ENCODE measurements at places on chromosomes 12 and 14.

- no peak for DNase-seq
These were observed 271.8 kb downstream of the AEBP2 start for GRCh38 chr12:19710811-19711793.

GRCh38 chr12:41604830-41605229, 416.7 kb downstream of the PDZRN4 start:
- DNase-seq, result no peak

GRCh38 chr12:98896938-98897337, 251.8 kb downstream of the APAF1 start:
- DNase-seq, result no peak

DNA sequence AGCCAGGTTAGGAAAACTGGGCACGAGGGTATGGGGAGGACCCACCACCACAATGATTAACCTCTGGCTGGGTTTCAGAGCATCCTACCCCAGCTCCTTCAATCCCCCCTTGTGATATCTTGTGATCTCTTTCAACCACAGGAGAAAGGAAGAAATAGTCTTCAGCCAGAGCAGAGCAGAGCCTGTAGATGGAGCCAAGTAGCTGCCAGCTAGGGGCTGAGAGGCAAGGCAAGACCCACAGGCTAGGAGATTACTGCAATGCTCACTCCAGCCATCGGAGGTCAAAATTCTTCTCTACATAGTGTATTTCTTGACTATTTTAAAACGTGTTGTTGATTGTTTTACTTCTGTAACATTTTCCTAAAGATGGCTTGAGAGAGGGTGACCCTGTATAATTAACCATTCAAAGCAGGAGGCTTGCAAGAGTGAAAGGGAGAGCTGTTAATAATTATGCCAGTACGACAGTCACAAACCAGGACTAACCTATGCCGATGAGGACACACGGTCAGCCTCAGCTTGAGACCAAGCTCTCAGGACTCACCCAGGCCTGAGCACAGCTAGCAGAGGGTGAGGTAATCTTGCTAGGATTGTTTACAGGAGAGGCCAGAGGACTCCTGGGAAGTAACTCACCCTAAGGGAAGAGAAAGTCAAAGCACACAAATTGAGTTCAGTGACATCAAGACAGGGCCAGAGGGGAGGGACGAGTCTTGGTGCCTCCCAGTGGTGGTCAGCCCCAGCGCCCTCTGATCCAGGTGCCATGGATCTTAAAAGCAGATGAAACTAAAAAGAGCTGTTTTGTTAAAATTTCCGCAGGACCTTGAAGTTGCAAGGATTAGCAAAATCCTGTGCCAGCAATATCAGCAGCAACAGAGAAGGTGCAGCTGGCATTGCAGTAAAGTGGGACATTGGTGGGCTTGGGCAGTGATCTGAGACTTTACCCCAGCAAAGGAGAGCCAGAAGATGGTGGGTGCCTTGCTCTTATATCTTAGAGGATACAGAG, 29.8 kb upstream of the CDKN3 start:
- no peak for DNase-seq

DNA sequence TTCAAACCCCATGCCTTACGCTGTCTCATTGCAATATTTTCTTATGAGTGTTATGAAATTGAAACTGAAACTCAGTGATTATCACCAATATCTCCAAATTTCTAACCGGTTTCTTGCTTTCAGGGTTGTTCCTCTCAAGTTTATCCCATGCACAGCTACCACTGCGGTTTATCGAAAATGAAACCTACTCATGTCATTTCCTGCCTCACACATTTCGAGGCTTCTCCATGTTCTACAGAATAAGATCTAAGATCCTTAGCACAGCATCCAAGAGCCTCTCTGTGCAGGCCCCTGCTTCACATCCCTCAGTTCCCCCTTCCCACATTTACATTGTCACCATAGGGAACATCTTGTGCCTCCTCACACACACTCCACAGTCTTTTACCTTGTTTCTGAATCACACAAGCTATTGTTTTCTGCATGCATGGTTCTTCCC, 45.5 kb upstream of the FAR2 start:
- DNase-seq, result peak; percentile 22

GRCh38 chr14:38207736-38208617, at the start of gene SSTR1:
Gene SSTR1 (plus strand): TSS chr14:38207904. CDS start chr14:38209390, 1,486 bp downstream.
- DNase-seq, result no peak

- no peak for DNase-seq
These were observed 198.9 kb upstream of the RGS6 start for GRCh38 chr14:71733210-71733883.

- DNase-seq, result no peak
These were observed 60.5 kb downstream of the PTPRQ start for GRCh38 chr12:80504389-80505163.

- DNase-seq, result no peak
These were observed 75.8 kb downstream of the FRMD6 start for GRCh38 chr14:51727526-51727925.

- no peak for DNase-seq
These were observed 27.3 kb upstream of the HELB start for GRCh38 chr12:66275040-66275439.

DNA sequence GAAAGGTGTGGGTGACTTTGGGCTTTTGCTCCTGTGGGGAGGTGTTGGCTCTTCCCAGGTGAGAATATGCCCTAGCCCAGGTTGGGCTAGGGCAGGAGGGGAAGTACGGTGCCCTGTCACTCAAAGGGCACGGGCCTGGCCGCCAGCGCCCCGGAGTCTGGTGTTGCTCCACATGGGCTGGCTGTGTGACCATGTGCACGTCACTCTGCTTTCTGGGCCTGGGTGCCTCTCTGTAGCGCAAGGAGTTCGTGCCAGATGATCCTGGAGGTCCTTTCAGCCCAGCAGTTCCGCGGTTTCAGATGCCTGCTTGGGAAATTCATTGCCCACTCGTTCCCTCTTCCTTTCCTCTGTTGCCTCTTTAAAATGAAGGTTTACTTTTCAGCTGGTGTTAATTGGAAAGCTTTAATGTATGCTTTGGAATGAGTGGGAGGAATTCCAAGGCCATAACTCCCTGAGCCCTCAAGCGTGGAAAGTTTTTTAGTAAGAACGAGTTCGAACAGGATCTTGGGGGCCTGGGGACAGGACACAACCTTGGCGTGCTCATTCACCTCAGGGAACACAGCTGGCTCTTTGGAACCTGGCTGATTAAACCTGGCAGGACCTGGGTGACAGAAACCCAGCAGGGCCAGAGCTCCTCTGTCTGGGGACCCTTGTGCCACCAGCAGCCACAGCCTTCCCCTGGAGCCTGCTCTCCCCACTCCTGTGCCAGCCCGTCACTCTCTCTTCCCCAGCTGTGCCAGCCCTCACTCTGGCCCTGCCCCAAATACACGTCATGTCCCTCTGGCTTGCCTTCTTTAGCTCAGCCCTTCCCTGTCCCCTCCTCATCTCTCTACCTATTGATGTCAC, 42.8 kb downstream of the TSPAN9 start:
- DNase-seq, result no peak
